ENCODE measurements at places on chromosomes 1 and 21.

DNA sequence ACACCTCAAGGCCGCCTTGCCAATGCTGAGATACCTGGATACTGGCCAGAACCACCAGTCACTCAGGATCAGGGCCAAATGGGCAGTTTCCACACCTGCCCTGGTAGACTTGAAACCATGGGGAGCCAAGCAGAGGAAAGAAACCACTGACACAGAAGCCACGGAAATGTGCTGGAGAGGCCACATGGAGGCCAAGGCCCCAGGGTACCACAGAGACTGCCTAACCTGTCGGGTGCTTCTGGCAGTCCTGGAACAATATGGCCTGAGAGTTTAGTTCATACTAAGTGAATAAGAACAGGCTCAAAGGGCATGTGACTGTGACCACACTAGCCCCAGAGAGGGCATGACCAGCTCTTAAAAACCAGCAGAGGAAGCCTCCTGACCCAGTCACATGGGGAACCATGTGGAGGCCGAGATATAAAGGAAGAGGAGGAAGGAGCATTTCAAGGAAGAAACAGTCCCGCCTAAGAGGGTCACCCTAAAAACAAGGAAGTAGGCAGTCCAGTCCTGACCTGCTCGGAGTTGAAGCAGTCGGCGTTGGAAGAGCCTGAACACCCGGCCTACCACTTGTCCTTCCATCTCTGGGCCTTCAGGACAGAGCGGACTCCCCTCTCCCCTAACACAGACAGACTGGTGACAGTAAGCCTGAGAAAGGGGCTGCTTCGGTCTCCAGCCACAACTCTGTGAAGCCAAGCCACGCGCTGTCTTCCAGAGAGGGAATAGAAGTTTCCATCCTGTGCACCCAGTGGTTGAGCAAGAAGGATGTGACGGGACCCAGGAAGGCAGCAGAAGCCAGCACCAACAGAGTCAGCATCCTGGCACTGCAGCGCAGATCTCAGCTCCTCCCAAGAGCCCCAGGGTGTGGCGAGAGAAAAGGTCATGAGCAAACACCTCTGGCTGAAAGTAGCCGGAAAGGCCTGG, at the start of gene DENND2D:
DENND2D (minus strand) TSS at position 766 of the 921 bp plus-strand sequence; CDS start at position 579, 187 bp downstream.
- peak; percentile 68 for DNase-seq

DNA sequence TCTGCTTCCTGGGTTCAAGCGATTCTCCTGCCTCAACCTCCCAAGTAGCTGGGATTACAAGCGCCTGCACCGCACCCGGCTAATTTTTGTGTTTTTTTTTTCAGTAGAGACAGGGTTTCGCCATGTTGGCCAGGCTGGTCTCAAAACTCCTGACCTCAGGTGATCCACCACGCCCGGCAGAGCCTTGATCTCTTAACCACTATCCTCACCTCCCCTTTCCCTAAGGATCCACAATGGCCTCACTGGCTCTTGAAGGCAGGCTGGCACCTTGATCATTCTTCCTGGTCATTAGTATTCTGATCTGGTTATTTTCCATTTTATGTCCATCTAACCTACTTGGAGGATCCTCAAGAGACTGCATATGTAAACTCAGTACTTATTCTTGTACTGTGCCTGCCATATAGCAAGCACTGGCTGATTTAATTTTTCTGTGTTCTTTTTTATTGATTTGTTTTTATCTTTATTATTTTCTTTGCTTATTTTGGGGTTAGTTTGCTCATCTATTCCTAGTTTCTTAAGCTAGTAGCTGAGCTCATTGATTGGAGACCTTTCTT, 6.3 kb downstream of the RCC1 start:
- DNase-seq, result no peak

DNA sequence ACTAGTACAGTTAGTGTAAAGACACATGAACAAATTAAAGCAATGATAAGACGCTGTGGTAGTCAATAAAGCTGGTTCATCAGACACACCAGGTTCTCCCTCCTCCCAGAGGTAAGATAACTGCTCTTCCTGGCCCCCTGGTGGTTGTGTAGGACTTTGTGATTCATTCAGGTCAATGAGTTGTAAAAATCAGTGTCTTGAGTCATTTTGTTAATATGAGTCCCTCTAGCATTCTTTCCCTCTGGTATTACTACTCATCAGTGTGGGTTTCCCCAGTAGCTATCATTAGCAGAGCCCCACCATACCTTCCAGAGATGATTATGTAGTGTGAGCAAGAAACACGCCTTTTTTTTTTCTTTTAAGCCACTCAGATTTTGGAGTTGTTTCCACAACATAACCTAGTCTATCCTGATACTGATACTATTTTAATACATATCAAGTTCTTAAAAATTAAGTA, 3.6 kb upstream of the SETDB1 start:
- peak; percentile 59 for DNase-seq

GRCh38 chr21:40853956-40854688, 7.2 kb upstream of the DSCAM start:
- no peak for DNase-seq

GRCh38 chr1:180157108-180157507, 2.4 kb downstream of the QSOX1 start:
- no peak for DNase-seq

DNA sequence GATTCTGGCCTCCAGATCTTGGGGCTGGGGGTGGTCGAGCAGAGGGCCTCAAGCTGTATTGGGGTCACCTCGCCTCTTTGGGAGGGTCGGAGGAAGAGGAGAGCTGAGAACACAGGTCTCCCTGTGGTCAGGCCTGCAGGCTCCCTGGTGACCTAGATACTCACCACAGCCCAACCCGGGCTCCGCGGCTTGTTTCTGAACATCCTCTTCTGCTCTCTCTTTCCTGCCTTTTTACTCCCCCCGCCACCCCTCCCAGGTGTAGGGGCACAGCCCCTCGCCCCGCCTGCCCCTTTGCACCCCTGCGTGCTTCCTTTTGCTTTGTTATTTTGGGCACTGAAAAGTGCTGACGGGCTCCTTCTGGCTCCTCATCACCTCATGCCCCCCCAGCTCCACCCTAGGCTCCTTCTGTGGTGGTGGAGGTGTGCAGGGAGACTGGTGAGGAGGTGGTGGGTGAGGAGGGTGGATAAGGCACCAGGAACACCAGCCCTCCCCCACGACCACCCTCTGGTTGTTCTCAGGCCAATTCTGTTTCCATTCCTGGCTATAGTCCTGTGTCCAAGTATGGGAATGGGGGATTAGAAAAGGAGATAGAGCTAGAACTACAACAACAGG, 10.6 kb upstream of the LINGO4 start:
- no peak for DNase-seq

DNA sequence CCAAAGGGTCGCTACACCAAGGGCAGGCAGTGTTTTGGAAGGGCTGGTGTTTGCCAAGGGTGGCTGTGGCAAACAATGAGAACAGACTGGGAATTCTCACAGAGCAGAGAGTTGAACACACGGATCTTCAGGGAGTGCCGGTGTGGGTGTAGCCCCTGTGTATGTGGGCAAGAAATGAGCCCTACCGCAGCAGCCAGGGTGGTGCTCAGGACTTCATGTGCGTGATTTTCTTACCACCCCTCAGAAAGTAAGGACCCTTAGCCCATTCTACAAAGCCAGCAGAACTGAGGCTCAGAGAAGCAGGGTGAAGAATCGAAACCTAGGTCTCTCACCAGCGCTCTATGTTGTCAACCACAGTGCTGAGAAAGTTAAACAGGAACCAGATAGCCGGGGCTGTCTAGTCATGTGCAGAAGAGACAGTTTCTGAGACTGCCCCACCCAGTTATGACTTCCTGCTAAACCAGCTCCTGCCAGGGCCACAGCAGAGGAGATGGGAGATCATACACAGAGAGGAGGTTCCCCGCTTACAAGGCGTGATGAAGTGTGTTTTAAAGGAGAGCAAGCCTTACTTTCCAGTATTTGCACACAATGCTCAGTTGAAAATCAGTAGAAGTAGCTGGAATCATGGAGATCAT, 21.9 kb upstream of the MORC3 start:
- DNase-seq, result peak; percentile 49

DNA sequence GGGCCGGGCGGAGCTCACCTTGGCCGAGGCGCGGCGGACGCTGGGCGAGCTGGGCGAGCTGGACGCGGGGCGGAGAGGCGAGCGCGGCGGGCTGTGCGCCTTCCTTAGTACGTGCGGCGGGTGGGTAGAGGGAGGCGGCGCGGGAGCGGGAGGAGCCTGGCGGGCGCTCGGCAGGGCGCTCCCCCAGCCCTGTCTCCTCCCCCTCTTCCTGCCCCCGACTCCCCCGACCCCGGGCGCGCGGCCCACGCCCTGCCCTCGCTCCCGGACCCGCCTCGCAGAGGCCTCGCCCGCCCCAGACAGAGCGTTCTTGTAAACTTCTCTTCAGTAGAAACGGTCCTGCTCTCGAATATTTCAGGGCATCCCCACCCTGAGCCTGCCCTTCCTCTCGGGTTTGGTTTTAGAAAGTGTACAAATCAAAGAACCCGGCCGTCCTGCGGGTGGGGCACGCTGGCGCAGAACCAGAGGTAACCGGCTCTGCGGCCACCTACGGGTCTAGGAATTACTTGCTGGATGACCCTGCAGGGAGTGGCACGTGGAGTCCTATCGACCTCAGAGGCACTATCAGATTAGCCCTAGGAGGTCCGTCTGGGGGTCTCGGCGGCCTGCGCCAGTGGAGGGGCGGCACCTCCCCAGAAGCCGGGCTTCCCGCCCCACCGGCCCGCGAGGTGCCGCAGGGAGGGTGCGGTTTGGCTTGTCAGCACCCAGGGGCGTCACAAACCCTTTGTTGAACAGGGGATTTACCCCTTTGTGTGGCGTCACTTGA, at the start of gene S100A10:
S100A10 (minus strand) TSS at position 126 of the 763 bp plus-strand sequence. CDS start 7,629 bp downstream, outside the sequence.
- DNase-seq, result peak; percentile 60

DNA sequence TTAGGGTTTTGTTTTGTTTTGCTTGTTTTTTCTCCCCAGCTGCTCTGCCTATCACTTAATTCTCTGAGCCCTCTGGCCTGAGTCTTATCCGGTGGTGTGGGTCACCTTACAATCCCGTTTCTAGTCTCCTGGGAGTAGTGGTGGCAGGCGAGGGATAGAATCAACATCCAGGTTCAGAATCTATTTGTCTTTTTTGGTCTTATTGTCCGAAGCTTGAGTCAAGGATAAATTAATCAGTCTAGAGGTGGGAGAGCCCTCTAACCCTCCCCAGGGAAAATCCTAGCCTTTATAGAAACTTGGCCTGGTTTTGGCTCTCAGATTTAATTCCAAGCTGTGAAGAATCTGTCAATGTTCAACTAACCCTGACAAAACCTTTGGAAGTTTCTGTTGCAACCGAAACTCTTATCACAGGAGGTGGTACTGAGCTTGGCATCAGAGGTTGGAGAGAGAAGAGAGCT, 246.3 kb downstream of the FGGY start:
- no peak for DNase-seq

GRCh38 chr1:71222668-71223067, 141.8 kb upstream of the ZRANB2 start:
- DNase-seq, result no peak

DNA sequence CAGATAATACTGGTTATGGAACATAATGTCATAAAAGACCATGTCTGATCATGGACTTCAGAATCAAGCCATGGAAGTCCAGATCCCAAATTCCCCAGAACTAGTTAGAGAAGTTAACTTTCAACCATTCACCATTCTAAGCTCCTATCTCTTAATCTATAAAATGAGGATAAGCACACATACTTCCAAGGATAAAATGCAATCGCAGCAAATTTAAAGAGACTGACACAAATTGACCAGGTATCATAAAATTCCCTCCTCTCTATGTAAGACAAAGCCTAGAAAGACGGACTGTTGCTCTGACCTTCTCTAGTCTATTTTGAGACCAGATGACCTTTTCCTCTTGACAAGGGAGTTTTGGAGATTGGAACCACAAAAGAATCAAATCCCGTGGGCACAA, 426.7 kb downstream of the PLPP3 start:
- DNase-seq, result no peak

- DNase-seq, result no peak
Observed at GRCh38 chr1:4786055-4786454, 131.6 kb downstream of the AJAP1 start.

DNA sequence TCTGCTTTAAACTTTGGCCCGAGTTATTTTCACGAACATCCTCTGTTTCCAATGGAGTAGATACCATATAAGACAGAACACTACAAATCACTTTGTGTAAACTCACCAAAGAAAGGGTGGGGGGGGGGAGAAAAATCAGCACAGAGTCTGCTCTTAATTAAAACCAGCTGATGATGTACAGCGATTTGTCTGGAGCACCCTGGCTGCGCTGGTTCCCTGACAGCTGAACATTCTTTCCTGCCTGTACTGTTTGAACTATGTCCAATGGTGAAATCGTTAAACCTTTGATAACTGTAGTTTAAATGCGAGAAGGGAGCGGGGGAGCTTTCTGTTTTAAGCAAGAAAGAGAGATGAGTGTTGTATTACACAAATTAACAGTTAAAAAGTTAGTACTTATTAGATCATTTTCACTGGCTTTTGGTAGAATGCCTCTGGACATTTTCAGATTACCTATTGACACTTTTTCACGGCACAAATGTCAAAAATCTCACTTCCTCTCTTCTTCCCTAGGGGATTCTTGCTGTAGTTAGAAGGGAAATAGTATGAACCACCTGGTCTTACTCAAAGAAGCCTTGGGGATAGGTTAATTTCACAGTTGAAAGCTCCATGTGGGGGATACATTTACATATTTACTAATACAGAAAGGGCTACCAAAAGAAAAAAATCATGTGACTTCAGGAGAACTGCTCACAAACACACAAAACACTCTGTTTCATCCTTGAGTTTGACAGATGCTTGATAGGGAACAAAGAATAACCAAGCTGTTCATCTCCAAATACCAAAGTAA, 140.2 kb upstream of the RUNX1 start:
- DNase-seq, result no peak

- DNase-seq, result no peak
Observed at GRCh38 chr1:65310078-65310587, 790 bp downstream of the DNAJC6 start.

GRCh38 chr1:50332941-50333594, 90.2 kb downstream of the DMRTA2 start:
- DNase-seq, result peak; percentile 32

DNA sequence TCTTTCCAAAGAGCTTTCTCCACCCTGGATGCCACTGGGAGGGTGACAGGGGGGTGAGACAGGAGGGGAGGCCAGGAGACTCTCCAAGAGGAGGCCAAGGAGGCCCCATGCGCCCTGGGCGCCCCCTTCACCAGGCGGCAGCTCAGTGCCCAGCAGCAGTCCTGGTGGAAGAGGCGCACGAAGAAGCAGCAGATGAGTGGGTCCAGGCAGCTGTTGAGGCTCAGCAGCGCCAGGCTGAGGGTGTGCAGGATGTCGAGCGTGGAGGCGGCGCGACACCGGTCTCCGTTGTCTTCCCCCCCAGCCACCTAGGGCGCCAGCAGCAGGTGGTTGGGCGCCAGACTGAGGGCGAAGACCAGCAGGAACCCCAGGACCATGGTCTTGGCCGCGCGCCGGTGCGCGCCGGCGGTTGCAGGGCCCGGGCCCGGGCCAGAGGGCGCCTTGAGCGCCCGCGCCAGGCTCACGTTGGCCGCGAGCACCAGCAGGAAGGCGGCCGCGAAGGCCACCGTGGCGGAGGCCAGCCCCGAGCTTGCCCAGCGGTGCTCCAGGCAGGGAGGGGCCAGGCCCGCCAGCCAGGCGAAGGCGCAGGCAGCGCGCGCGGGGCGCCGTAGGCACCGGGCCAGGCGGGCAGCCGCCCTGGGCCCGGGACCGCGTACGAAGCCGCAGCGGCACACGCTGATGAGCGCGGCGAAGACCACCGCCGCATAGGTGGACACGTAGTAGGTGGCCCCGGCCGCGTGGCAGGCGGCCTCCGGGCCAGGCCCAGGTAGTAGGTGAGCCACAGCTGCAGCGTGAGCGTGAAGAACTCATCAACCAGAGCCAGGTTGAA, 8.6 kb downstream of the TMEM35B start:
- no peak for DNase-seq
